ENCODE measurements at places on chromosomes 3 and 15.
A peak's percentile ranks its signal among the peaks of the same experiment; 100 is the strongest.

- no peak for DNase-seq
These were observed 492.7 kb downstream of the CNTN3 start for GRCh38 chr3:74121761-74122160.

DNA sequence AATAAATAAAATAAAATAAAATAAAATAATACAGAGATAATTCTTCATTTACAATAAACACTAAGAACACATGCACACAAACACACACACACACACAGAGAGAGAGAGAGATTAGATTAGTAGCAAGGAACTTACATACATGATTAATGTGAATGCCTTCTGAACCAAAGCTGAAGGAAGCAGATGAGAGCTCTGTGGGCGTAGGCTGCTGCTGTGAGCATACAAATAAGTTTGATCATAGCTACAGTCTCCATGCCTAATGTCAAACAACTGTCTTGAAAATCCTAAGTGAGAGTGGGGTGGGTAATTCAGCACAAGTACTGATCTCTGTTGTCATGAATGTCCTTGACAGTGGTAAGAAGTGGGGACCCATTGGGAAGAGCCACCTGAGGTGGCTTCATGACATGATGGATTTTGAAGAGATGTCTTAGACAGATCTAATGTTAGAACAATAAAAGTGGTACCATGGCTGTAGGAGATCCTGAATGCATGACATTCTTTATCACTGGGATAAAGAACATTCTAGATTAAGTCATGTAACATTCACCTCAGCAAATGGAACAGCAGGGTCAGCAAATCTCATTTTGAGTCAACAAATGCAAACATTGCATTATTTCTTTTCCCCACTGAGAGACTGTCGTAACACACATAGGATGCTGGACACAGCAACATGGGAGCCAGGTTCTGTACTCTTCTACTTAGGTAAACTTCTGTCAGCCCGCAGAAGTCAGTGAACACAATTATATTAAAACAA lies 46.2 kb downstream of the CHL1 start:
- DNase-seq, result no peak

- no peak for DNase-seq
These were observed 35.0 kb downstream of the CTSH start for GRCh38 chr15:78909791-78910228.

DNA sequence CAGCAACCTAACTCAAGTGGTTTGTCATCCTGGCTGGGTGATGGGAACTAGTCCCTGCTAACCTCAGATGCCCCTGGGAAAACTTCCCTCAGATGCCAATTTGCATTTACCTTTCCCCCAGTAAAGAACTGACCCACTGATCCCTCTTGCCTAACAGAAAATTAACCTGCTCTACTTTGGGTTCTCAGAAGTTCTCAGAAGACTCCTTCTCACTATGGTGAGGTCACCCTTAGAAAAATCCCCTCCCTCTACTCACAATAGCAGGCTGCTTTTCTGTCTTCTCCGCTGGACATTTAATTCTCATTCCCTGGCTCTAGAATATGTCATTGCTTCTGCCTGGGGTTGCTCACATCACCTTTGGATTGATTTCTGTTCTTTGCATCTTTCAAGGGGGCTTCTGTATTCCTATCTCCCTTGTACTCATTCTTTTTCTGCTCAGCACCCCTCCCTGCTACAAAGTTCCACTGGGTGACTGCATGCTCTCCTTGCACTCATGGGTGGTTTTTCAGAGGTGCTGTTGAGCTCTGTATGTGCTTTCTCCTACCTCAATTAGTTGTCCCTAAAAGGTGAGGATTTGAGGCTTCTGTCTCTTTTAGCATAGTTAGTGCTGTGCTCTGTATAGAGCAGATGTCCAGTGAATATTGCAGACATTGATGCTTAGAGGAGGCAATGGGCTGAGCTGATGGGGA lies 869 bp downstream of the PLA1A start:
- no peak for DNase-seq

GRCh38 chr3:111715911-111716523 lies 120.9 kb upstream of the ZBED2 start:
- no peak for DNase-seq

GRCh38 chr3:70963431-70964275 lies 619.9 kb downstream of the FOXP1 start:
- DNase-seq, result no peak

DNA sequence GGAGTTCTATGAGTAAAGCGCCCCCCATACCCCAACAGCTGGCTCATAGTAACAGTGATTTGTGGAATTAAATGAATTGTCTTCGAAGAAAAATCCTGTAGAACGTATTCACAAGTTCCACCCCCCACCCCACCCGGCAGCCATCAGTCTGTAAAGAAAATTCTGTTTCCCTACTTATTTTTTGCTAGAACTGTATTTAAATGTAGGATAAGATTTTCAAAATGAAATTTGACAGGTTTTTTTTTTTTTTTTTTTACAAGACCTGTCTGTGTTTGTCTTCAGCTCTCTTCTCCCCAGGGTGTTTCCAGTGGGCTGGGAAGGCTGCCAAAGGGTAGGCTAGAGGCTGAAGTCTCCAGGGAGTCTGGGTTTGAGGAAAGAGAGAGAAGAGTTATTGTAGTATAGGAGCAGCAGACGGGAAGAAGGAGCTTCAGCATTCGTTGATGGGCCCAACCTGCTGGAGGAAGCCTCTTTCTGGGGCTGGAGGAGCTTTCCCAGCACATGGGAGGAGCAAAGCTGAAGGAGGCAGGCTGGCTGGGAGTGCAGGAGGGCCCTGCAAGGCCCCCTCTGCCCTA lies 130.6 kb upstream of the SEMA6D start:
- peak; percentile 83 for DNase-seq

DNA sequence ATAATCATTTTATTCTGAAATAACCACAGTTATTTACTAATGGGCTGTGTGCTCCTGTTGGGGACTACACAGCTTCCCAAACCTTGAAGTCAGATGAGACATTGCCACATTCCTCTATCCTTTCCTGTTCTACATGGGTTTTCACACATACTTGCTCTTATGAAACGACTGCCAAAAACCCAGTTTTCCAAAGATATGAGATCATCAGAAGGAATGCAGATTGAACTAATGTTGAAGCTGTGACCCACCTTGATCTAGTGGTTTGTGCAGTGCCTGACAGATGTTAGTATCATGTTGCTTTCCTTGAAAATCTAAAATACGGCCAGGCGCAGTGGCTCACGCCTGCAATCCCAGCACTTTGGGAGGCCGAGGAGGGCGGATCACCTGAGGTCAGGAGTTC lies 144.6 kb downstream of the VGLL4 start:
- DNase-seq, result no peak

DNA sequence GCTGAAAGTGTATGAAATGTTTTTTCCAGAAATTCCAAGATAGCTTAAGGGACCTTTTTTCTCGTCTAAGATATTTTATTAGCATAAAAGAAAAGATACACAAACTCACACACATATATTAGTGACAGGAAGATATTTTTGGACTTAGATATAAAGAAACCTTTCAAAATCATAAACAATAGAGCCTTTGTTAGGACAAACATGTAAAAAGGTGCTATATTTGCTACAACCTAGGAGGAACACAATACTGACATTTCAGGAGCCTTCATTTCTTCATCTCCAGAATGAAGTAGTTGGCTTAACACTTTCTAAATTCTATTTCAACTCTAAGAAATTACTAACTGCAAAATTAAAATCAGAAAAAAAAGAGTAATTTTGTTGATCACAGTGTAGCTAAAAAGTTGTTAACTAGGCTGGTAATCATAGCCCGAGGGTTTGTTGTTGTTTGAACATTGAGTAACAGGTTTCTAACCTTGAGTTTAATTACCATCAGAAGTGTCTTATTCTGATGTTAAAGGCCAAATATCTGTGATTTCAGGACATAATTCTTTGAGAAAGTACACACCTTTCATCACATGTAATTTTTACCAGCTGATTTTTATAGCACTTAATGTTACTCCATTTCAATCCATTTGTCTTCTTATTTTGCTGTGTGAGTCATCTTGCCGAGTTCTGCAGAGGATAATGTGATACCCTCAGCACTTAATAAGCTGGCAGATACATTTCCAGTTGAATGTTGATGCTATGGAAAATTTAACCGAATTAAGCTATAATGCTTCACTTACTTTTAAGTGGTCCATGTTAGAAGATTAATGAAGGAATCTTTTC lies 97.3 kb downstream of the MBNL1 start:
- no peak for DNase-seq

DNA sequence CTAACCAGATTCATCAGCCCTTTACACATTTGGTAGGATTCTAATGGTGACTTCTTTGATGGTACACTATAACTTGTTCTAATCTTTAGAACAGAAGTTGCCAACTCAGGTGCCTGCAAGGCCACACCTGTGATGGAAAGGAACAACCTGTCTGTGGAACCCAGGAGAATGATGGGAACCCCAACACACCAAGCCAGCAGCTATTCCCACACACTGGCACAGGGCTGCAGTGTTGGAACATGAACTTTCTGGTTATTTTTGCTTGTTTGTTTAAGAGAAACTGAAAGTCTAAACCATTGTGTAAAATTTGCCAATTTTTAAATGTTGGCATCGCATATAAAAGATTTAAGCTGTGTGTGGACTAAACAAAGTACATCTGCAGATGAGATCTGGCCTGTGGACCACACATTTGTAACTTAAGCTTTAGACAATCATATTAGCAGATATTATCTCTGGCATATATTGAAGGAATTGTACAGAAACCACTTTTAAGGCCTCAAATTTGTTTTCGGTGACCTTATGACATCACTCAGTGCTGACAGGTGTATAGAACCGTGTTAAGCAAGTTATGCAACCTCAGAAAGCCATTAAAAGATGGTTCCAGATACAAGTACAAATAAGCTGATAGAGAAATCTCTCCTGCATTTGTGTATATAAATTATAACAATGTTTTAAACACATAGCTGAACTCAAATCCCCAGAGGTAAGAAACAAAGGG lies 242.9 kb downstream of the SLC9A9 start:
- no peak for DNase-seq

DNA sequence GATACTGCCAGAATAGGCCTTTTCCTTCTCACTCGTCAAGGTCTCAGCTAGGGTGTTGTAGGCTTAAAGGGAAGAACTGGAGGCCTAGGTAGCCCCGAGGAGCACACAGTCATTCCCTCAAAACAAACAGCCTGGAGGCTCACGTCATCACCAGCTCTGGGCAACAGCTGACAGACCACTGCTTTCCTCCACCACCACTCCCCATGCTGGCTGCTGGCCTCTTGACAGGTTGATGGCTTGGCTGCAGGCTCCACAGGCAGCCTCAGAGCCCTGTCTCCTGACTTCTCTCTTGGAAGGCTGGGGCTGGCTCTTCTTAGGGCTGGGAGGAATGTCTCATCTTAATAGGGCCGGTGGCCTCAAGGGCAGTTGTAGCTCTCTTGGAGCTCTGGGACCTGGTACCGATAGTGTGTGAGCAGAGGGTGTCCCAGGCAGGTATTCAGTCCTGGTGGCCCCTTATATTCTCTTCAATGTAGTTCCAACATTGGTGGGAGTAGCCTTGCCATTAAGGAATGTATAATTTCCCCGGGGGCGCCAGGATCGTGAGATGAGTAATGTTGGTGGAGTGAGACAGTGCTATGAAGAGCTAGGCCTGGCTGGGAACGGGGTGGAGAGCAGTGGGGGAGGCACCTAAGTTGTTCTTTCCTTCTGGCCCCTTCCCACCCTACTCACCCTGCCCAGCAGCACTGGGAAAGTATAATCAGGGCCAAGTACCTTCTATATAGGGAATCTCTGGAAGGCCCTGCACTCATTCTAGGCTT lies 6.1 kb upstream of the AP2M1 start:
- no peak for DNase-seq

GRCh38 chr15:53482055-53482454 lies 277.4 kb downstream of the WDR72 start:
- no peak for DNase-seq

DNA sequence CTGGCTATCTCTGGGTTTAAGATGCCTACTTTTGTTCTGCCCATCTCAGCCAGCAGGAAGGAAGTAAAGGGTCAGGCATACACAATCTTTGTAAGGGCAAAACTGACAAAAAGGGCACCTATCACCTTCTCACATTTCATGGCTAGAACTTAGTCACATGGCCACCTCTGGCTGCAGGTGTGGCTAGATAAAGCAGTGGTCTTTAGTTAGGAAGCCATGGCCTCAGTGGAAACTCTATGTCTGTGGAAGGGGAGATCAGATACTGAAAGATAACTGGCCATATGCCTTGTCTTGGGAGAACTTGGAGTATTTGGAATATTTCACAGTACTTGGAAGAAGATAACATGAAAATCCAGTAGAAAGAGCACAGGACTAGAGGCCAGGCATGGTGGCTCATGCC lies 80.7 kb upstream of the TBL1XR1 start:
- DNase-seq, result no peak

- DNase-seq, result no peak
These were observed 17.2 kb downstream of the MKRN2 start for GRCh38 chr3:12574131-12574530.

Measured in NCI-H1092 (cell line).